ENCODE measurements at places on chromosomes 5 and 9. TPM values are rescaled to one million over a fixed set of nuclear protein-coding genes. Genes with fewer than 3 reads are reported as not detected.

The PPP1R26 gene
- total RNA-seq: 34.0 TPM

The PDLIM4 gene
- total RNA-seq: 4.6 TPM

The LCN2 gene
- 52.0 TPM for total RNA-seq

The DIAPH1 gene
- 98.2 TPM for total RNA-seq

The ARL14EPL gene
- total RNA-seq: not detected

The SPATA31C1 gene
- total RNA-seq: not detected

The RAI14 gene
- total RNA-seq: 182 TPM

The C9 gene
- total RNA-seq: not detected

The NR2F1-AS1 gene
- total RNA-seq: 4.2 TPM

The EFNA5 gene
- not detected for total RNA-seq

The SPINK4 gene
- total RNA-seq: 256 TPM

The PAXX gene
- total RNA-seq: 52.3 TPM

The KCNIP1 gene
- not detected for total RNA-seq

The CEP120 gene
- total RNA-seq: 10.5 TPM

The ANKRD20A1 gene
- total RNA-seq: 16.3 TPM

The DBH gene
- total RNA-seq: not detected

The SELENOP gene
- 404 TPM for total RNA-seq

The GPRIN1 gene
- total RNA-seq: 1.9 TPM

The C5orf63 gene
- total RNA-seq: 12.1 TPM

The GRM6 gene
- total RNA-seq: not detected

The MAP1B gene
- 16.3 TPM for total RNA-seq

The PCDHB11 gene
- 0.27 TPM for total RNA-seq

The RMRP gene
- total RNA-seq: 2,659 TPM

The CCIN gene
- total RNA-seq: not detected

The DCANP1 gene
- total RNA-seq: 0.27 TPM

The SUSD3 gene
- 6.5 TPM for total RNA-seq

The OSMR gene
- total RNA-seq: 25.6 TPM

The SLCO6A1 gene
- not detected for total RNA-seq

The FBXL7 gene
- total RNA-seq: 7.2 TPM

The KLHL3 gene
- total RNA-seq: 6.2 TPM

The ORM2 gene
- total RNA-seq: not detected

The NEURL1B gene
- total RNA-seq: 77.4 TPM

The SOX30 gene
- 1.8 TPM for total RNA-seq

The ZNF618 gene
- total RNA-seq: 2.8 TPM

The DMGDH gene
- 1.9 TPM for total RNA-seq

The MTX3 gene
- total RNA-seq: 11.6 TPM

The ZNF300 gene
- 17.3 TPM for total RNA-seq

The CDC25C gene
- total RNA-seq: 0.88 TPM

The FOXD4L4 gene
- total RNA-seq: 0.88 TPM

The TENT4A gene
- 28.0 TPM for total RNA-seq

The FAM120A gene
- 159 TPM for total RNA-seq

The ITK gene
- total RNA-seq: 7.0 TPM
